ENCODE measurements at places on chromosomes 7 and 10.
A peak's percentile ranks its signal among the peaks of the same experiment; 100 is the strongest.

- DNase-seq = peak; percentile 89
Measured at GRCh38 chr10:15167411-15168290, 842 bp downstream of the NMT2 start.

DNA sequence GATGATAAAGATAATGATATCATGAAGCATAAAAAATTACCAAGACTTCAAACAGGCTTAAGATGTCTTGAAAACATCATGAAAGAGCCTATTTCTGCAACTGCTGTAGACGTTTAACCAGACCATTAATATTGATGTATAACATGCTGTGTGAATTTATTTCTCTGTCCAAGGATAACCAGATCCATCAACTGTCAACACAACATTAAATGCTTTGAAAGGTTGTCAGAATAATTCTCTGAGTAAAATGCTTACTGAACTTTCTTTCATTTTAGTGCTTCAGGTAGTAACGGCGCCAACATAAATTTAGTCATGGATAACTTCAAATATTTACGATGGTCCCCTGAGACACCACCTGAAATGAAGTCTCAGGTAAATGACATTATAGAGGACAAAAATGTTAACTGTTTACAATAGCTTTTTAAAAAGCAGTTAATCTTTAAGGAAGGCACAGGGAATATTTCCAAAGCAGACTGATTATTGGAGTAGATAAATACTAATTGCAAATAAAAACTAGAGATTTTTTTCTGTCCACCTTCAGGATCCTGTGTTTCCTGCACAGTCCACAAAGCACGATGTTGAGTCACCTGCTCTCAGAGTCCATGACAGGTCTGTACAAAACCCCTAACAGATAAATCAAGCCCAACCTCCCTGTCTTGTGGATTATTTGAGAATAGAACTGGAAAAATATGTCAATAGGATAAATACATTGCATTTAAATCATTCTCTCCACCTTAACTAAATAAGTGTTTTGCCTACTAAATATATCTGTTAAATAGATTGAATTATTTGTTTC lies 1213.2 kb downstream of the XPNPEP1 start:
- DNase-seq = no peak

DNA sequence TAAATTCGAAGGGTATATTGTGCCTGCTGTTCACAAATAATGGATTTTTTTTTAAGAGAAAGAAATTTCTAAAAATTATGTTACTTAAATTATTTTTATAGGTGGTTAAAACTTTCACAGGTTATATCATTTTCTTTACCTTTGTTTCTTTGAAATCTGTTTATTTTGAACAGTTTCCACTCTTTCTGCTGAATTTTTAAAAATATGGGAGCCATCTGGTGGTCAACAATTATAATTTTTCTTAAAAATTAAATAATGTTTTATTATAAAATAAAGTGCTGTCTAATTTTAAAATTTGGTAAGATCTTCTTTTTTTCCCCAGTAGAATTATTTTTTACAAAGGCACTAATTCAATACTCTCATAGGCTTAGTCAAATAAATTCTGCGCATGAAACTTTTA lies 263.9 kb downstream of the ETV1 start:
- no peak for DNase-seq

DNA sequence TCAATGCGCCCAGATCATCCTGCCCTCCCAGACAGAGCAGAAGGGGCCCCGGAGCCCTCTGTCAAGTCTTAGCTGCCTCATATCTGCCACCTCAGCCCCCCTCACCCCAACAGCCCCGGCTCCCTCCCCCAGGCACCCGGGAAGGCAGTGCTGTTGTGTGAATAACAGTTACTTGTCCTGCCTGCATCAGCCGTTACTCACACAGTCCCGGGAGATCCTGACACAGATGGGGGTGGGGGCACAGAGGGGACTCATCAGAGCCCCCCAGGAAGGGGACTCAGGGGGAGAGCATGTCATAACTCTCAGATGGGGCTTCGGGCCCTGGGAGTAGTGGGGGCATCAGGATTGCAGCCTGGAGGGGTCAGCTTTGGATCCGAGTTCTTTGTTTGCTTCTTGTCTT lies 12.4 kb upstream of the SERPINE1 start:
- no peak for DNase-seq

- DNase-seq = no peak
Measured at GRCh38 chr10:100847440-100847839, 65.3 kb upstream of the SLF2 start.

DNA sequence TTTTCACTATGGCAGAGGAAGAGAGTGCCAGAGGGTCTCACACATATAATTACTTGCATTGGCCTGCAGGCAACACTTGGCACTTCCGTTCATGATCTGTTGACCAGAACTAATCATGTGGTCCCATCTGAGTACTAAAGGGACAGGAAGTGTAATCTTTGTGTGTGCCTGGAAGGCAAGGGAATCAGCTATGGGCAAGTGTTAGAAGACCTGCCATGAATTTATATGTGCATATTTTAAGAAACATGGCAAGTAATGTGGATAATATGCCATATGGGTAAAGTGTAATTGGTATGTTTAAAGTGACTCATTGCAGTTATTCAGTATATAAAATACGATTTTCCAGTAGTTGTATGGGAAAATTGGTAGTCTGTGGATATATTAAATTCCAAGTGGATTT lies 46.1 kb downstream of the CCSER2 start:
- no peak for DNase-seq

GRCh38 chr7:148398844-148399365 lies 191.7 kb upstream of the C7orf33 start:
- DNase-seq = no peak

DNA sequence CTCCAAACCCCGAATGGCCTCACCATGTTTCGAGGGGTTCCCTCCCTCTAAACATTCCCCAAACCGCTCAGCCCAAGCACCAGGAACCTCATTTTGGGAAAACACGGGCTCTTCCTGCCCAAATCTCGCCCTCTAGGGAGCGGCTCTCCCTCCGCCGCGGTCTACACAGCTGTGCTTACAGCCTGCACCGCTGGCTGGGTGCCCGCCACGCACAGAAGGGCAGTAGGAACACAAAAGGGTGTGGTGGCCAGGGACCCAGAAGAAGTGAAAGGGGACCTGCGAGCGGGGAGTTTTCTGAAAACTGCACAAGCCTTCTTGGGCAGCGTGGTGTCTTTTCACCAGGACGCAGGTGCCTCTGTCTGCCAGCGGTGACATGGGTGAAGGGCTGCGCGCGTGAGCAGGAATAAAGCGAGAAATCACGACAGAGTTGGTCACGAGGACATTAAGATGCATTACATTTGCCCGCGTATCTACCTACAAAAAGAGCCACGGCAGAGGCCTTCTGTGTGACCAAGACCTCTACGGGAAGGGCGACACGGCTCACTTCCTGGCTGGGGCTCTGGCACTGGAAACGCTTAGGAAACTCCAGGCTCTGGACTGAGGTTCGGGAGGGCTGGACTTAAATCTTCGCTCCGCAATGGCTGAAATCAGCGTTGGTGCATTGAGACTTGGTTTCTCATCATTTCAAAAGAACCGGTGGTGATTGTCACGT lies 171.7 kb downstream of the LSM5 start:
- DNase-seq = no peak

- DNase-seq = no peak
Measured at GRCh38 chr7:92121681-92122080, 12.6 kb downstream of the CYP51A1 start.

- DNase-seq = no peak
Measured at GRCh38 chr10:122327237-122328206, 47.0 kb upstream of the PLEKHA1 start.

GRCh38 chr7:66518151-66518691 lies 110.5 kb upstream of the KCTD7 start:
- no peak for DNase-seq

DNA sequence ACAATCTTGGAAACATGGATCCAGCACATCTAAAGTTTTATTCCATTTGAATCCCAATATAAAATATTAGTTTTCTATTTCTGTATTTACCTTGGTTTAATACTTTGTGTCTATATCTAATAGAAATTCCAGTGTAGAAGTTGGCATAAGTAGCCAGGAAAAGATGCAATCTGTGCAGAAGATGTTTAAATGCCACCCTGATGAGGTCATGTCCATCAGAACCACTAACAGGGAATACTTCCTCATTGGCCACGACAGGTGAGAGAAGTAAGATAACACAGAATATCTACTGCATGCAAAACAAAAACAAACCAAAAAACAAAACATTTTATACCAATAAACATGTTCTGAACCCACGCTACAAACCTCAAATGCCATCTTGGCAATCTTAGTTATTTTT lies 15.7 kb downstream of the PLEKHS1 start:
- DNase-seq = no peak

DNA sequence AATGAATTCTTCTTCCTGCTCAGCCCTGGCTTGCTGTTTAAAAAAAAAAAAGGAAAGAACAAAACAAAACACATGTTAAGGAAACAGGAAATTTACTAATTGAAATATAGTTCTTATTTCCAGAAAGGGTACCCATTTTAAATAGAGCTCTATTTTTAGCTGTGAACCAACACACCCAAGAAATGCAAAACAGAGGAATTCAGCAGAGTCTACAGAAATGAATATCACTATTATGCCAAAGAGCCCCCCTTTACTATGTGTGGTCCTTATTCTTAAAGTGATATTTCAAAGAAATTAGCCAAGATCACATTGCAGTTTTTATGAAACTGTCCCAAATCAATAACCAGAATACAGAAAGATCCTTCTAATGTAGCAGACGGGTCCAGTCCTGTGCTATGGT lies 53.7 kb downstream of the CCDC6 start:
- DNase-seq = no peak

- DNase-seq = no peak
Measured at GRCh38 chr10:82037076-82037475, 162.1 kb downstream of the NRG3 start.
